T-helper 9 cell (primary cell): ENCODE measurements at places on chromosomes 4 and X.

DNA sequence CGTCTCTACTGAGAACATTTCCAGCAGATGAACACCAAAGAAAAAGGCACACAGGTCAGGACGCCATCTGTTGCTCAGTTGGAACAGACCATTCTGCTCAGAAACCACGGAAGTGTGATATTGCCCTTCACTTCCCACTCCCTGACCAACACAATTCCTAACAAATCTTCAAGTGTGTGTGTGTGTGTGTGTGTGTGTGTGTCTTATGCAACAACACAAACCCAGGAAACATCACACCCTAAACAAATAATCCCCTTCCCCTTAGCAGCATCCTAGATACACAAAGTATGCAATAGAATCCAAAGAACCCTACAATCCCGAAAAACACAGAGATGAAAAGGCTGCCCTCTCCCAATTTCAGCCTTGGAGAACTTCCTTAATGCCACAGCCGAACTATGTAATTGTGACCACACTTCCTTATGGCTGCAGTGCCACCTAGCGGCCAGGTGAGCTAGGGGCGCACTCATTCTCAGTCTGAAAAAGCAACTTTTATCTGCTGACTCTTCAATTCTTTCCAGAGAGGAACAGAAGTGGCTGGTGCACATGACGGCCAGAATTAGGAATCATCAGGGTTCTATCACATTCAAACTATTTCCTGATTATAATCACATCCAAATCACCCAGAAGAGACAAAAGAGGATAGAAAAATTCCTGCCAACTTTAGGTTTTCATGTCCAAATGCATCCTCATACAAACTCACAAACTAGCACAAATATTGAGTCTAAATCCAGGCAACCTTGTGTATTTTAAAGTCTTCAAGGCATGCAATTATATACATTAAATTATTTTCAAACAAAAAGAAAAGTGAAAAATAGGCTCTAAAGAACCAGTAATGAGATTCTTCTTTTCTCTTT lies 164.9 kb downstream of the DHX15 start:
- DNase-seq: peak; percentile 54

- DNase-seq: no peak
Measured at GRCh38 chrX:153423652-153424051, 12.4 kb downstream of the ZFP92 start.

- no peak for DNase-seq
Measured at GRCh38 chrX:129818123-129818522, 25.6 kb downstream of the ZDHHC9 start.

DNA sequence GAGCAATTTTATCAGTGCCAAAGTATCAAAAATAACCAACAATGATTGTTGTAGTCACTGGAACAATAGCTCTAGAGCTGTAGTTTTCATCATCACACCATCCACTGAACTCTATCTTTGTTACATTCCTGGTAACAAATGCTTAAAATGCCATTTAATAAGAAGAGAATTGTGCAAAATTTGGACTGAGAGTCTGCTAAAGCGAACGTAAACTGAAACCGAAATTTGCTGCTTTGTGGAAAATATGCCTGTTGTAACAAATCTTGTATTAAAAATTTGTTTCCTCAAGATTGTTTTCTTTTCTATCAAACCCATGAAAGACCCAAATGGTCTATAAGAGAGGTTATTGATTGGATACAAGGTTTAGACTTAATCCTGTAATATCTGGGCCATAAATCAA lies 109.3 kb upstream of the TECRL start:
- no peak for DNase-seq

DNA sequence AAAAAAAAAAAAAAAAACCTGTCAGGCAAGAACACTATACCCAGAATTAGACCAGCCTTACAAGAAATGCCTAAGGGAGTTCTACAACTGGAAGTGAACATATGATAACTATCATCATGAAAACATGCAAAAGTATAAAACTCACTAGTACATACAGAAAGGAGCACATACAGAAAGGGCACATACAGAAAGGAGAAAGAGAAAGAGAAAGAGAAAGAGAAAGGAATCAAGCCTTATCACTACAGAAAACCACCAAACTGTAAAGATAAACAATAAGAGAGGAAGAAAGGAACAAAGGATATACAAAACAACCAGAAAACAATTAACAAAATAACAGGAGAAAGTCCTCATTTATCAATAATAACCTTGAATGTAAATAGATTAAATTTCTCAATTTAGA lies 50.4 kb downstream of the PHKA1 start:
- DNase-seq: no peak
